ENCODE measurements at places on chromosomes 7 and 10.

DNA sequence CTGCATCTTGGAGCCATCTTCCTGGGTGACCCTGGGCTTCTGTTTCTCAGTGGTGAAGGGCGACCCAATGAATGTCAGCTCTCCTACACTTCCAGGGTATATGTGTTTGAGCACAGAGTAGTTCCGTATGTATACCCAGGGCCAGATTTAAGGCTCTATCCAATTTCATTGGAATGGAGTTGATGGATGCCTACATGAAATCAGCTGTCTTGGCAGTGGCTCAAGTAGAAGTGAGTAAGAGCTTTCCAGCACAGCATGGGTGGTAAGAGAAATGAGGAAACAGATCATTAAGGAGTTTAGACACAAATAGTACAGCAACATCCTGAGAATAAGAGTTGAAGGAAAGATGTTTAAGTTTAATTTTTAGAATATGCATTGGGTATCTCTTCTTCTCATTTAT lies 433.0 kb downstream of the PAXIP1 start:
- DNase-seq, result no peak

GRCh38 chr7:155361346-155361680 lies 63.6 kb downstream of the INSIG1 start:
- no peak for DNase-seq

DNA sequence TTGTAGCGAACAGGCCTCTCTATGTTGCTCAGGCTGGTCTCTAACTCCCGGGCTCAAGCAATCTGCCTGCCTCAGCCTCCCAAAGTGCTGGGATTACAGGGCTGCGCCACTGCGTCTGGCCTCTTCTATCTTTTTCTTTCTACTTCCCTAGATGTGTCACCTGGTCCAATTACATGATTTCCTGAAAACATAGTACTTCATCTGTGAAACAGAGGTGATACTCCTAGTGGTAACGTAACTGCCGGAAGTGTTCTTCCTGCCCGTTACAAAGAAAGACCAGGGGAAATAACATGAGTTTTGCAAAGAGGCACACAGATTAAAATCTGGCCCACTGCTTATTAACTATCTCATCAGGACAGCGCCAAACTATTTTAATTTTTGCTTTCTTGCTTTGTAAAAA lies 18.4 kb upstream of the HGF start:
- no peak for DNase-seq

GRCh38 chr10:54402576-54402975 lies 398.5 kb downstream of the PCDH15 start:
- DNase-seq, result peak; percentile 20

- DNase-seq, result peak; percentile 38
Observed at GRCh38 chr10:31851216-31851615, 77.4 kb downstream of the ARHGAP12 start.

- DNase-seq, result no peak
Observed at GRCh38 chr7:121582258-121582657, 186.2 kb upstream of the FAM3C start.

GRCh38 chr10:81219758-81220157 lies 655.2 kb upstream of the NRG3 start:
- DNase-seq, result no peak

- DNase-seq, result peak; percentile 78
Observed at GRCh38 chr7:101902680-101903514, 85.5 kb downstream of the CUX1 start.

DNA sequence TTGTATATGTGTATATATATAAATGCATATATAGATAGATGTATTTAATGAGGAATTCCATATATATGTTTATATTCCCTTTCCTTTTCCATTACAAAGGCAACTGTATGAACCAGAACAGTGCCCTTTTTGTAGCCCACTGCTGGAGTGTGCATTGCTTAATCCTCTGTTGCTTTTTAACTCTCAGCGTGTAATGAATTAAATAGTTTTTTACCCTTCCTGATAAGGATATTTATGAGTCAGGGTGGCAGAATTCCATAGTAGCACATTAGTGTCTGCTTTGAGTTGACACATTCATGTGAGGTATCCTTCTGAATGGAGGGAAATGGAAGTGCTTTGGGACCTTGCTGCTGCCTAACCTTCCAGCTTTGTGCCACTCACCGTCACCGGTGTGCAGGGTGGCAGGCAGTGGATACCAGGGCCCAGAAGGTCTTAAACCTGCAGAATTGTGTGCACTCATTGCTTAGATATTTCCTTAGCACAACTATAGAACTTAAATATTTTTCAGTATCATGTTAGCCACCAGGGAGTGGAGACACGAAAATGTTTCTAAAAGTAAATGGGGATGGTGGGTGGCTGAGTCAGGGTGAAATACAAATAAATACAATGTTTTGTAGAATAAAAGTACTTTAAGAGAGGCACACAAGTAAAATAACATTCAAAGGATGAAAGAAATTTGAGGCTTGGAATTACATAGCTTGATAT lies 117.9 kb downstream of the SND1 start:
- no peak for DNase-seq

GRCh38 chr10:1160561-1161314 lies 104.6 kb downstream of the WDR37 start:
- DNase-seq, result no peak

- no peak for DNase-seq
Observed at GRCh38 chr7:590731-591551, 71.3 kb upstream of the PDGFA start.

- DNase-seq, result peak; percentile 12
Observed at GRCh38 chr7:101950450-101951119, 133.2 kb downstream of the CUX1 start.

DNA sequence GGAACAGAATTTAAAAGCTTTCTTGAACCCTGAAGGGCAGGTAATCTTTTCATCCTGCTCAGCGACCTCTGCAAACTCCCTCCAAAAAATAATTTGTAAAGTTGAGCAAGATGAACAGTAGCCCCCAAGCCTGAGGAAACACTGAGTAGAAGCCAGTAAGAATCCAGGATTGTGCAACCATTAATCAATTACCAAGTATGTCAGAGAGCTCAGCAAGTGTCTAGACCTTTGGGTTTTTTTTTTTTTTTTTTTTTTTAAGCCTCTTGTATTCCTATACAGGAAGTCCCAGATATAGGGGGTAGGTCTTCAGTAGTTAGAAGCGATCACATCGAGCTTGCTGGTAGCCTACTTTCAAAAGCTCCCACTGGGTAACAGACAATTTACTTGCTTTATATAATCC lies 155.2 kb downstream of the DGKI start:
- no peak for DNase-seq

- no peak for DNase-seq
Observed at GRCh38 chr7:114691605-114692004, 230.3 kb upstream of the MDFIC start.

DNA sequence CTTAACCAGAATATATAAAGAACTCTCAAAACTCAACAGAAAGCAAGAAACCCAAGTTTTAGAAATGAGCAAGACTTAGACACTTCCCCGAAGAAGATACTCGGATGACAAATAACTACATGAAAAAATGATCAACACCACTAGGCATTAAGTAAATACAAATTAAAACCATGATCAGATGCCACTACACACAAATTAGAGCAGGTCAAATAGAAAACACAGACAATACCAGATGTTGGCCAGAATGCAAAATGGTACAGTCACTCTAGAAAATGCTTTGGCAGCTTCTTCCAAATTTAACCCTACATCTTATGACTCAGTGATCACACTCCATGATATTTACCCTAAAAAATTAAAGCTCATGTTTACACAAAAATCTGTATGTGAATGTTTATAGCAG lies 18.4 kb downstream of the TMEM176A start:
- no peak for DNase-seq

DNA sequence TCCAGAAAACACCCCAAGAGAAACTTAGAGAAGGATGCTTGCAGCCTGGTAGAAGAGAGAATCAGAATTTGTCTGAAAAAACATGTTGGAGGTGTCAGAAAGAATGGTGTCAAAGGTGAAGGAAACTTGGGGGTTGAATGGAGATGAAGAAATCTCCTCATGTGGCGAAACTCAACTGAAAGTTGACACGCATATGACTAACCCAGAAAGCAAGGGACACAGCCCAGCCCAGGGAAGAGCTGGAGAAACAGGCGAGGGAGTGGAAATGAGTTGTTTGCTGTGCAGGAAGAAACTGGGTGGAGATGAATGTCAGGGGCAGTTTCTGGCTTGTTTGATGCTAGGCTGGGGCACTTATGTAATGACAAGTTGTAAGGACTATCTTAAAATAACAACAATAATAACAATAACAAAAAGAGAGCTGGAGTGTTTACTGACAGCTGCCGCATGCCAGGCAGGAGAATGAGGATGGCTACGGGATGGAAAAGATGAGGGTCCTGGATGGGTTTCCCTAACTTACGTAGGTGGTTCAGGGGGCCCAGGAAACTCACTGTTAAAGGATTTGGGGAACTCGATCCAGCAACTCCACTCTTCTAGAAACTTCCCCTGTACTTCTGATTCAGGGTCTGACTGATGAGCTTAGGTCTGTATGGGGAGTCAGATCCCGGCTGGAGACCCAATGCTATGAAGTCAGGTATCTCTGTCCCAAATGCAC lies 57.4 kb downstream of the MAP3K8 start:
- DNase-seq, result no peak

GRCh38 chr10:13684806-13685482 lies 98.2 kb downstream of the PRPF18 start:
- no peak for DNase-seq

DNA sequence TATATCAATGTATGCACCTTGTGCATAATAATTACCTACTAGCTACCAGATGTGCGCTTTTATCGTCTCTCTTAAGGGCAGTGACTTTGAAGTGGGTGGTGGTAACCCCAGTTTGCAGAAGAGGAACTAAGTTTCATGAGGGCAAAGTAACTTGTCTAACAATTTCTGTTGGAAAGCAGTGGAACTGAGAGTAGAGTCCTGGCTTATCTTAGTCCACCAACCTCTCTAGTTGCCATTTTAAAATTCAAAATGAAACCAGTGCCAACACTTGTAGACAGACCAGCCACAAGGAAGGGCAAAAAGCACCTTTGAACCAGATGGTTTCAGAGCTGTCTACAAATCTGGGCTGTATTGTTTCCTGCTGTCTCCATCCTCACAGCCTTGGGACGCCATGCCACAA lies 32.0 kb upstream of the RBM20 start:
- no peak for DNase-seq

DNA sequence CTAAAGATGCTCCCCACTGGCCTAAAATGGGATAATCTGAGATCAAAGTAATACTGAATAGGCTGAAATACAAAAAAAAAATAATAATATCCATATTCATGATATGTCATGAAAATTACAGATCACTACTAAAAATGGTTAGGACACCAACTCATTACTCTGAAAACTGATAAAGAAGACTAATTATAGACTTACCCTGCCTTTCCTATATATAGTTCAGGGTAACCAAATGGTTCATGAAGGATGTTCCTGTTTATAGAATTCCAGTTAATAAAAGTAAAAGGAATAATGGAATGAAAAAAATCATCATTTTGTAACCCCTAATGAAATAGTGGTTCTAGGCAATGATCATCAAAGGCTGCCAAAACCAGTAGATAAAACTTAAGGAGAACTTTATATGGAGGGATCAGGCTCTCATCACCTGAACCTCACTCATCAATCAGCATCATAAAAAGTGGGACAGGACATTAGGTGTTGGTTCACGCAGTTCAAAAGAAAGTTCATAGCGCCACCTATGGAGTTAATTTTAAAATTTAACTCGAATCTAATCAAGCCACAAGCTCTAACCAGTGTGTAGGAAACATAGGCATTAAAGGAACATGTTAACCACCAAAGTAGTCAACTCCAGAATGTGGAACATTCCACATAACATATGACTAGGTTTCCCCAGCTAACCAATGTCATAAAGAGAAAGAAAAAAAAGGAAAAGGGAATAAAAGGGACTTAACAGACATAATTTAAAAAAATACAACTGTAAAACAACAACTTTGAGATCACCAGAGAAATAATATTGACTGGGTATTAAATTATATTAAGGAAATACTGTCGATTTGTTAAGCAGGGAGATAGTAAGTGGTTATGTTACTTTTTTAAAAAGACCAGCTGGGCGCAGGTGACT lies 35.7 kb downstream of the P4HA1 start:
- peak; percentile 64 for DNase-seq

- DNase-seq, result no peak
Observed at GRCh38 chr10:99340650-99341049, 11.5 kb downstream of the CNNM1 start.

DNA sequence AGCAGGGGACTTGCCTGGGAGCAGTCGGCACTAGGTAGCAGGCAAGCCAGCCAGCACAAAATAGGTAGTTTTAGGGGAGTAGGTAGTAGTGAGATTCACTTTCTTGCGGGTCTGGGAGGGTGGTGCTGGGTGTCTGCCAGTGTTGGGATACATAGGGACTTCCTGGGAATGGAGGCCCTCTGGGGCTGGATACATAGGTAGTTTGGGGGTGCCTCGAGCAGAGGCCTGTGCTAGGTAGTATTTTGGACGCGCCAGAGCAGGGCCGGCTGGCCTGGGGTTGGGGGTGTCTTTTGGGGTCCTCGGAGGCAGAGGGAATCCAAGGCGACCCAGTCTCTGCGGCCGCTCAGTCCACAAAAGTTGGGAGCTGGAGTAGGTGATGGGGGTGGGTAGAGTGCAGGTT lies 2.0 kb upstream of the HOXA3 start:
- DNase-seq, result no peak

- no peak for DNase-seq
Observed at GRCh38 chr7:123296965-123297364, 97.2 kb upstream of the SLC13A1 start.

- no peak for DNase-seq
Observed at GRCh38 chr10:18140957-18141845, 977 bp downstream of the CACNB2 start.

DNA sequence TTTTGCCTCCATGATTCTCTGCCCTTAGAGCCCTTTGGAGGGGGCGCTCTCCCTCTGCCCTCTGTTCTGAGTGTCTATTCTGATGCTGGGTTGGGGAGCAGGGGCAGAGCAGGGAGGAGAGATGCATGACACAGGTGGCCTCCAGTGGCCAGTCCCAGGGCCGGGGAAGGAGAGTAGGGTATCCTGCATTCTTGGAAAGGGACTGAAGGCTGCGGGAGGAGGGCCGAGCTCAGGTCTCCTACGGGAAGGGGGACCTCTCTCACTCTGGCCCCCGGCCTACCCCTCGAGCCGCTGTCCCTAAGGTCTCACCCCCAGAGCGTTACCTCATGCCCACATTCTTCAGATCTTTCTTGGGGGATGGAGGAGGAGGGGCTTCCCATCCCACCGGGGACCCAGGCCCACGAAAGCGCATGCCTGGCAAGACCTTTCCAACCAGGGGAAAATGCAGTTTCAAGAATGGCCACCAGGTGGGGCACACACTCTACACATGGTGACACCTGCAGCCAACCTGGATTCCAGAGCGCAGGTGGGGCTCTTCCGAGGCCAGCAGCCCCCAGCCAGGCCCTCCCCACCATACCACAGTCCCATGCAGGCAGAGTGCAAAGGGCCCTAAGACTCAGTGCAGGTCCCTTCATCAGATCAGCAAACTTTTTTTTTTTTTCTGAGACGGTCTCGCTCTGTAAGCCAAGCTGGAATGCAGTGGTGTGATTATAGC lies 86.4 kb downstream of the MYL10 start:
- DNase-seq, result peak; percentile 56

- no peak for DNase-seq
Observed at GRCh38 chr7:5500056-5500776, 76.6 kb upstream of the TNRC18 start.

GRCh38 chr7:36147361-36147760 lies 5.7 kb upstream of the EEPD1 start:
- DNase-seq, result no peak

- DNase-seq, result peak; percentile 60
Observed at GRCh38 chr7:41943094-41943577, 240.2 kb upstream of the INHBA start.

GRCh38 chr10:12717981-12718707 lies 283.4 kb downstream of the CCDC3 start:
- no peak for DNase-seq
